PC-9 (cell line): ENCODE measurements at places on chromosomes 5 and 9. TPM values are rescaled to one million over a fixed set of nuclear protein-coding genes. Genes with fewer than 3 reads are reported as not detected.
A peak's percentile ranks its signal among the peaks of the same experiment; 100 is the strongest.

GRCh38 chr9:109520475-109521132 is 22.5 kb upstream of the PTPN3 start:
- peak; percentile 91 for DNase-seq
- no peaks in the 10 kb centered on the region for H3K27me3 ChIP-seq
- H3K4me3 ChIP-seq: no peak overlapping the region

DNA sequence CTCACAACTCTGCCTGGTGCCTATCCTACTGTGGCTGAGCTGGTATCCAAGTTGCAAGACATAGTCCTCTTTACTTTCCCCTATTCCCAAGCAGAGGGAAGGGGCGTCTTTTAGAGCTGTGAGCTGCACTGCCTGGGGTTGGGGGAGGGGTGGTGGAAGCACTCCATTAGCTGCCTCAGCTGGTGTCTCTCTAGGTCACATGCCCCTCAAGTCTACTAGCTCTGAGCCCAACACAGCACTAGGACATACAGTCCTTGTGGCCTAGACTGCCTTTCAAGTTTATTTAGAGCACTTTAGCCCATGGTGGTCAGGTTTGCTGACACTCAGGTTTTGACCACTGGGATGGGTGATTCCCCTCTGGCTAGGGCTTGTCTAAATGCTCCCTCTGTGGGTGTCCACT is 54.7 kb downstream of the SREK1 start:
- no peaks in the 10 kb centered on the region for H3K27me3 ChIP-seq
- no peaks in the 10 kb centered on the region for H3K36me3 ChIP-seq
- H3K27ac ChIP-seq: peak overlapping the region; percentile 84
- H3K4me1 ChIP-seq: peaks cover 35% of the 10 kb centered on the region

DNA sequence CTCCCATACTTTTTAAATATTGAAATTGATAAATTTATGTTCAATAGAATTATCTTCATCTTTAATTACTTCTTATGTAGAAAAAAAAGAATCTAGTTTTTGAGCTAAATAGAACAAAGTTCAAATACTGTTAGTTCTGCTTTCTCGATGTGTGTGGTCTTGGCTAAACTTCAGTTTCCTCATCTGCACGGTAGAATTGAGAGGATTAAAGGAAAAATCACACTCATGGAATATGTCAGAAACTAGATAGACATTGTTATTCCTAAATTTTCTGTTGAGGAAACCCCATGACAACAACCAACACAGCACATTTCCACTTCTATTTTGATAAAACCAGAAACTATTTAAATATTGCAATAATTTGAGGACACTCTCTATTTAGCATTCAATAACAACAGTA is 100.3 kb downstream of the MUSK start:
- no peaks in the 10 kb centered on the region for H3K36me3 ChIP-seq
- H3K4me1 ChIP-seq: no peaks in the 10 kb centered on the region; the same call in 1 of the 2 replicates
- H3K27ac ChIP-seq: no peak overlapping the region
- H3K4me3 ChIP-seq: no peak overlapping the region
- H3K27me3 ChIP-seq: no peaks in the 10 kb centered on the region
- no peak for DNase-seq

GRCh38 chr9:135338546-135338945 is 141.0 kb upstream of the PPP1R26 start:
- H3K27ac ChIP-seq: no peak overlapping the region
- DNase-seq: no peak
- H3K4me3 ChIP-seq: no peak overlapping the region
- H3K4me1 ChIP-seq: no peaks in the 10 kb centered on the region

GRCh38 chr5:5062525-5063302 is 77.4 kb upstream of the ADAMTS16 start:
- no peak overlapping the region for H3K27ac ChIP-seq
- DNase-seq: no peak
- no peak overlapping the region for H3K4me3 ChIP-seq
- no peaks in the 10 kb centered on the region for H3K36me3 ChIP-seq
- no peaks in the 10 kb centered on the region for H3K4me1 ChIP-seq

GRCh38 chr5:136030956-136031611 is 2.3 kb downstream of the TGFBI start:
- H3K27me3 ChIP-seq: no peaks in the 10 kb centered on the region
- no peak for DNase-seq
- peaks cover 54% of the 10 kb centered on the region for H3K4me1 ChIP-seq
- peaks cover 7% of the 10 kb centered on the region; the same call in 1 of the 2 replicates for H3K36me3 ChIP-seq

- no peaks in the 10 kb centered on the region for H3K27me3 ChIP-seq
- no peak overlapping the region for H3K4me3 ChIP-seq
- no peak for DNase-seq
- H3K36me3 ChIP-seq: no peaks in the 10 kb centered on the region
- no peaks in the 10 kb centered on the region for H3K4me1 ChIP-seq
- H3K27ac ChIP-seq: no peak overlapping the region
Observed at GRCh38 chr5:120091376-120091948, 372.6 kb upstream of the PRR16 start.

DNA sequence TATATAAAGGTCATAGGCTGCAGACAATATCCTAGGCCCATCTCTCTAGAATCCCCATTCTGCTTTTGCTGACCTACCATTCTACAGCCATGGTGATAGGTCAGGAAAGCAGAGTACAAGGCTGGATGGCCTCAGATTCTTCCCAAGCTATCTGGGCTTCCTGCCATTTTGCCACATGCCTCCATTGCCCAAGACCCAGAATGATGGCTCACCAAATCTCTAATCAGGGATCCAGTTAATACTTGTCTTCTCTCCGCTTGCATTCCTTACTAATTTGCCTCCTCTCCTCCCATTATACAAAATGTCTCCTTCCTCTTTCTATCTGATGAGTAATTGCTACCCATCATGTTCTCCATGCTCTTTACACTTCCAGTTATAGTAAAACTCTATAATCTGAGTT is 22.7 kb upstream of the NDUFS4 start:
- no peaks in the 10 kb centered on the region for H3K27me3 ChIP-seq
- H3K36me3 ChIP-seq: no peaks in the 10 kb centered on the region
- H3K27ac ChIP-seq: no peak overlapping the region
- H3K4me3 ChIP-seq: no peak overlapping the region
- no peak for DNase-seq

GRCh38 chr5:170493028-170493820 is 10.6 kb upstream of the KCNIP1 start:
- H3K36me3 ChIP-seq: no peaks in the 10 kb centered on the region
- no peak overlapping the region for H3K27ac ChIP-seq
- DNase-seq: no peak
- H3K27me3 ChIP-seq: peaks cover 11% of the 10 kb centered on the region; the same call in 1 of the 2 replicates

GRCh38 chr9:17609312-17610005 is 30.6 kb downstream of the SH3GL2 start:
- no peaks in the 10 kb centered on the region for H3K4me1 ChIP-seq
- no peak overlapping the region for H3K4me3 ChIP-seq
- no peak for DNase-seq

The LMX1B gene
- total RNA-seq: not detected in 2 replicates

The SPINK7 gene
- total RNA-seq: not detected in 2 replicates

The MGAT4B gene
- total RNA-seq: 337 and 413 TPM in 2 replicates

The ENTPD2 gene
- total RNA-seq: 9.0 and 14.1 TPM in 2 replicates
